ENCODE measurements at places on chromosomes 7 and 10.
A peak's percentile ranks its signal among the peaks of the same experiment; 100 is the strongest.

- no peak for DNase-seq
Observed at GRCh38 chr7:111668711-111669110, 106.4 kb upstream of the IMMP2L start.

DNA sequence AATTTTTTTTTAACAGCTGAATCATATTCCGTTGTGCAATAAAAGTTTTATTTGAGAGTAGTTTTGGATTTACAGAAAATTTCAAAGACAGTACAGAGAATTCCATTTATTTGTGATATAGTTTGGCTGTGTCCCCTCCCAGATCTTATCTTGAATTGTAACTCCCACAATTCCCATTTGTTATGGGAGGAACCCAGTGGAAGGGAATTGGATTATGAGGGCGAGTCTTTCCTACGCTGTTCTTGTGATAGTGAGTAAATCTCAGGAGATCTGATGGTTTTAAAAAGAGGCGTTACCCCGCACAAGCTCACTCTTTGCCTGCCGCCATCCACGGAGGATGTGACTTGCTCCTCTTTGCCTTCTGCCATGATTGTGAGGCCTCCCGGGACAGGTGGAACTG, 228.0 kb upstream of the MAGI2 start:
- no peak for DNase-seq

DNA sequence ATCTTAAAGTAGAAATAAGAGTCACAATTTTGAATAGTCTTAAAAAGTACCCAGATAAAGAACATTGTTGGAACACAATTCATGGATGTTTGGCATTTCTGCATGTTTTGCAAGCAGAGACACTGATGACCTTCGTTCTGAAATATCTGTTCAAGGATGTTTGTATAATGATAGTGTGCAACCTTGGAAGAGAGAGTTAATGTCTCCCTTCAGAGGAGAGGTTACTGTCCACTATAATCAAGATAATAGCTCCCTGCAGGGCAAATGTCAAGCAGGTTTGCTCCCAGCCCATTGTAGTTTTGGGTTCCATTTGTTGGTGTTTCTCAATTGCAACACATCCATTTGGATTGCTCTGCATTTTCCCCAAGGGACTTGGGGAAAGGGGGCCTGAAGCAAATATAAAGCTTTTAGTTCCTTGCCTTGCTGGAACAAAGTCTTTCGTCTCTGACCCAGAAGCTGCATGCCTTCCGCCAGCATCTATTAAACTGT, 45.2 kb downstream of the COL1A2 start:
- no peak for DNase-seq

- DNase-seq: no peak
Observed at GRCh38 chr7:39527951-39528350, 38.3 kb upstream of the YAE1 start.

DNA sequence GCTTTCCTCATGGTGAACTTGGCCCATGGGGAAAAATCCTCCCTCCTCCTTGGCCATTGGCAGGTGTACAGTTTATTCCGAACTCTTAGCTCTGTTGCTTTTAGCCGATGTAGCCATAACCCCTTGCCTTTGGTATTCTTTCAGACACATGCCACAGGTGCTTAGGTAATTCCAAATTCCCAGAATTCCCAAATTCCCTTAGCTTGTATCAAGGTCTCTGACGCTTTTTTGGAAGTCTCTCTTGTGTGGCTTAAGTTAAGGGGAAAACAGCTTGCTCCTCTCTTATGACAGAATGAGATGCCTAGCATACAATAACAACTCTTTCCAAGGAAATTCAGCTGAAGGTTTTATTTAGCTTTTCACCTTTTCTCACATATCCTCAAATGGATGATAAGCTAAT, 68.0 kb downstream of the SUGCT start:
- DNase-seq: no peak

- no peak for DNase-seq
Observed at GRCh38 chr7:30302656-30303311, 18.4 kb downstream of the ZNRF2 start.

DNA sequence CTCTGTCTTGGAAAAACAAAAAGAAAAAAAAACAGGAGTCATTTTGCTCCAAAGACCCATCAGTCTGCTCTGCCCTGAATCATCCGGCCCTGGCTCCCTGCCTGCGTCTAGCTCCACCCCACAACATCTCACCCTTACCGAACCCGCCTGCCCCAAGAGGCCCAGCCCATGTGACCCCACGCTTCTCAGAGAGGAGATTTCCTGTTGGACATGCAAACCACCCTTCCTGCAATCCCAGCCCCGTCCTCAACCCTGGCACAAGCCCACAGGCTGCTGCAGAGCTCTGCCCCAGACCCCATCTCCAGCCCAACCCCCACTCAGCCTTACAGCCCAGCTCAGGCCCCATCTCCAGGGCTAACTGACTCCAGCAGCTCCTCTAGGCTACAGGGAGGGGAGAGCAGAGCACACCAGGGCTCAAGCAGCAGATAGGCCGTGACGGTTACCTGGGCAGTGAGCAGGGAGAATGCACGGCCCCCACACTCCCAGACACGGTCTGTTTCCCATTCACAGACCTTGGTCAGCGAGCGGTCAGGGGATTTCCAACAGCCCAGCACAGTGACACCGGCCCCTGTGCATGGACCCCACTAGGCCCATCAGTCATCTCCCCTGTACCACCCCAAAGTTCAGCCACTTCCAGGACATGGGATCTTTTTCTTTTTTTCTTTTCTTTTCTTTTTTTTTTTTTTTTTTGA, 69.9 kb upstream of the GTF2I start:
- no peak for DNase-seq

DNA sequence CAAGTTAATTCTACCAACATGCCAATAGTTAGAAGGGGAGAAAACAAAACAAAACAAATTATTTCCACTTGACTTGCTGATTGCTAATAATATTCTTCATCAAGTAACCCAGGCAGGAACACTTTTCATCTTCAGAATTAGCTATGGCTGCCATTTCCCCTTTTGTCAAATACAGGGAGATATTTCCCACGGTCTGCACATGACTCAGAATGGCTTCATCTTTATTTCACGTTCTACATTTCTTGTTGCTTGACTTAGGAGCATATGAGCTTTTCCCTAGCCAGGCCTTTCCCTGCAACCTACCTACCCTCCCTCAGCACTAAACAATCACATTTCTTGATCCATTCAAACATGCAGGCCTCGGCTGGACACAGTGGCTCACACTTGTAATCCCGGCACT, 6.5 kb downstream of the CPVL start:
- DNase-seq: no peak

DNA sequence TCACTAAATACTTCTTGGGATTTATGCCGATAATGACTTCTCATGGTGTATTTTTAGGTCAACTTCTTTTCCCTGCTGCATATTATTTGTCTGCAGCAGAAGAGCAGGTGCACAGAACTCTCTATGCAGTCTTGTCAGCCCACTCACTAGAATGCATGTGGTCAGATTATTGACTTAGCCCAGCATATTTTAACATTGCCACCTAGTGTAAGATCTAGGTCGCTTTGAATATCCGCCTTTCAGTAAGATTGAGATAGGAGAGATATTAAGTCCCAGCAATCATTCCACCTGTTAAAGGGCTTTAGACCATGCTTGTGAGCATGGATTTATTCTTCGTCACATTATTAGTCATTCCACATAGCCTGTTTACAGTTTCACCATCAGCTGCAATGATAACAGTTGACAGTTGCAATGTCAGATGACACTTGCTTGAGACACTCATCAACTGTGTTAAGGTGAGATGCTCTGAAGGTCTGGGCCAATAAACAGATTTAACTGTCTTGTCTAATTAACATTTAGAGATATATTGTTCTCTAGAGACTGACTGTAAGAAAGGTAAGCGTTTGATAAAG, 491.7 kb downstream of the ARL4A start:
- no peak for DNase-seq

- no peak for DNase-seq
Observed at GRCh38 chr10:124590216-124591122, 128.8 kb downstream of the LHPP start.

GRCh38 chr7:471866-472639, 47.6 kb downstream of the PDGFA start:
- DNase-seq: no peak

GRCh38 chr10:49396666-49396999, 744 bp upstream of the DRGX start:
- no peak for DNase-seq

DNA sequence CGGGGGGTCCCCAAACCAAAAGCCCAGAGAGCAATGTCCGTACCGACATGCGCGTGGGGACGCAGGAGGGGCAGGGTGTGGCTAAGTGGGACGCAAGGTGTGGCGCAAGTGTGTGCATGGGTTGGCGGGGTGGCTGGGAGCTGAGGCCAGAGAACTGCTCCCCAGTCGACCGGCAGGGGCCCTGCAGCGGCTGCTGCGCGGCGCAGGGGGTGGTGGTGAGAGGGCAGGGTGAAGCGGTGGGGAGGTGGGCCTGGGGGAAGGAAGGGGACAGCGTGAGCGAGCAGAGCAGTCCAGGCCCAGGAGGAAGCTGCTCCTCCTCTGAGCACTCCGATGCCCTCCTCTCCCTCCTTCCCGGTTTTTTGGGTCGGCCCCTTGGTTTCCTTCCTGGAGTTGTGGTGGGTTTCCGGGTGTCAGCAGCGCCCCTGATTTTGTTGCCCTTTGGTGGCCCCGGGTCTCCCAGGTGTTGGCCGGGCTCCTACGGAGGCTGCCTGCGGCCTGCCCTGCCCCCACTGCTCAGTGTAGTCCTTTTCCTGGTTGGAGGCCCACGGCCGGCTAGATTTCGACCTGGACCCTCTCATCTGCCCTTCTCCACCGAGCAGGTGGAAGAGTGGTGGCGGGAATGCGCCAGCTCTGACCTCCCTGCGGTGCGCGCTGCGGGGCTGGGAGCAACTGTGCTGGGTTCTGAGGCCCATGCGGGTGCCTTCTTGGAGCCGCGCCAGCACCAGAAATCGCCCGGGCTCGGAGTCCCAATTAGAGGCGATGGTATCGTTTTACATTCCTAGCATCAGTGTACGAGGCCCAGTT, 40.5 kb upstream of the COMTD1 start:
- DNase-seq: no peak

GRCh38 chr7:26365077-26365900, 73.6 kb downstream of the SNX10 start:
- DNase-seq: peak; percentile 54

DNA sequence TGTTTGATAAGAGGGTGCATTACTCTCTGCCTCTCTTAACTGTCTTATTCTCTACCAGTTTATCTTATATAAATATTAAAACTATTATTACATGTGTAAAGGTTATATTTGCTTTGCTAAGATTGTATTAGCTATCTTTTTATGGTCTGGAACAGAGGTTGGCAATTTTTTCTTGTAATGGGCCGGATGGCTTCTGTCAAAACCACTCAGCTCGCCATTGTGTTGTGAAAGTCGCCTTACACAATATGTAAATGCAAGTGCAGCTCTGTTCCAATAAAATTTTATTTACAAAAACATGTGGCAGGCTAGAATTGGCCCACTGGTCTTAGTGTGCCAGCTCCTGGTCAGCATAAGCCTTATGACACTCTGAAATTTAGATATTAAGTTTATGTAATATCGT, 185.8 kb downstream of the SDK1 start:
- DNase-seq: no peak

DNA sequence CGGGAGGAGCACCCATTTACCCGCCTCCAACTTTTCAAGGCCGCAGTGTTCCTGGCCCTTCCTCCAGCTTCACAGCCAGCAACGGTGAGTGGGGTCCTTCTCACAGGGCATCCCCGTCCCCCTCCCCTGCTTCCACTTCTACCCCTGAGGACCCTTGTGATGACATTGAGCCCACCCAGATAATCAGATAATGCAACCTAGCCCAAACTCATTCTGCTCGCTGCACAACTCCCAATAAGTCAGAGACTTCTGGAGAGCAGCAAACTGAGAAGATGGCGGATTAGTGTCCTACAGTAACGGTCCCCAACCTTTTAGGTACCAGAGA, 74.5 kb downstream of the OAT start:
- DNase-seq: no peak

- DNase-seq: no peak
Observed at GRCh38 chr10:100485366-100485765, 22.6 kb downstream of the WNT8B start.

DNA sequence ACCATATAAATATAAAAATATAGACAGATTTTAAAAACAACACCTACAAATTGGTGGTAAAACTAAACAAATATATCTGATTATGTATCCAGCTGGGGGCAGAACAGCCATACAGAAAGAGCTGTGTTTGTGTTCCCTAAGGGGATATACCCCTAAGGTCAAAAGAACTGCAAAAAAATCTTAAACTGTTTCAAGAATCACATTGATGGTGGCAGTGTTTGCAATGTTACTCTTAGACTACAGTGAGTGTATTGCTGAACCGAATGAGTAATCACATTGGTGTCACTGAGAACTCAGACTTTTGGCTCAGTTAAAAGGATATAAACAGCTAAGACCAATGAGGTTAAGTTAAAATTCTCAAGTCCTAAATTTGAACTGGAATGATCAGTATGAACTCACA, 27.1 kb upstream of the PTPRN2 start:
- no peak for DNase-seq

- DNase-seq: no peak
Observed at GRCh38 chr10:100106865-100107264, 25.2 kb upstream of the CPN1 start.

- DNase-seq: no peak
Observed at GRCh38 chr7:140060788-140061606, 1.8 kb downstream of the PARP12 start.

DNA sequence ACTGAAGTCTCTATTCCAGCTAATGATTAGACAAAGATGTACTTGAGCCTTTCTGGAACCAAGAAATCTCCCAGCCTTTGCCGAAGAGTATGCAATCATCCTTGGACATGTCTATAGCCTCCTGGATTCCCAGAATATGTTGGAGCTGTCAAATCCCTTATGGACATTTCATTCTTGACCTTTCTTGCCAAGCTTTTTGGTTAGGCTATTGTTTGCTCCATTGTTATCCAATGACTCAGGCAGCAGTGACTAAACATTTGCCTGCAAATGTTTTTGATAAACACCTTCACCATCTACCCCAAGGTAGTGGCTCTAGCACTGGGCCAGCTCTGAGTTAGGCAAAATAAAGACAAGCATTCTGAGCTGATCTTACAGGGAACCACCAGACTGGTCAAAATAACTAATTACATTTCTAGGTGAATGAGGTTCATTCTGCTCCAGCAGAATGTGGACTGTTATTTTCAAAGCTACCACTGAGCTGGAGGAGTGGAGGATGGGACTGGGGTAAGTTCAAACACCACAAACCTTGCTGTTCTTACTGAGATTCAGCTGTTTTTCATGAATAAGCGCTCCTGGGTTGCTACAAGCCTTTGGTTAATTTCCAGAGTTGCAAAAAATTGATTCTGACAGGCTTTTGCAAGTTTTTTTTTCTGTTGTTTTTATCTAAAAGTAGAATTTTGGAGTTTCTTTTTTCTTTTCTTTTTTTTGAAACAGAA, 81.0 kb downstream of the TMEM270 start:
- DNase-seq: no peak

DNA sequence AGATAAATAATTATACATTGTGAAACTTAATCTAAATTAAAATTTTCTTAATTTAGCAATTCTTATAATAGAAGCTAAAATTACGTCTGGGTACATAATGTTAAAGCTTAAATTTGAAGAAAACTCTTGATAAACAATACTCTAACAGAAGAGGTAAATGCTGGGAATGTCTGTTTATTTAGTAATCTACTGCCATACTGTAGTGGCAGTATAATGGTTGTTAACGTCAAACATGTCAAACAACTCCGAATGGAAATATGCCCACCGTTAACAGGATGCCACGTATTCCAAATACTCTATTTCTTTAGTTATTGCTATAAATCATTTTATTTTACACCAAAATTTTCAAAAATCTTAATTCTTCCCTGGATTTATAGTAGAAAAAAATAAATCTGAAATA, 40.0 kb upstream of the PTPN12 start:
- DNase-seq: no peak

All from NCI-H1930 (cell line).